ENCODE measurements at places on chromosomes 6 and 20. TPM values are rescaled to one million over a fixed set of nuclear protein-coding genes. Genes with fewer than 3 reads are reported as not detected.

Gene SSTR4
- not detected for total RNA-seq

Gene GUCA1A
- not detected for total RNA-seq

GRCh38 chr20:62502496-62503095 is 26.8 kb upstream of the GATA5 start:
- DNase-seq = no peak

GRCh38 chr6:143060806-143061596 is at the start of gene AIG1:
AIG1 (plus strand) TSS chr6:143060889; CDS start chr6:143060926, 37 bp downstream.
- DNase-seq = no peak

GRCh38 chr6:36649701-36650484 is 28.6 kb upstream of the CDKN1A start:
- DNase-seq = no peak

DNA sequence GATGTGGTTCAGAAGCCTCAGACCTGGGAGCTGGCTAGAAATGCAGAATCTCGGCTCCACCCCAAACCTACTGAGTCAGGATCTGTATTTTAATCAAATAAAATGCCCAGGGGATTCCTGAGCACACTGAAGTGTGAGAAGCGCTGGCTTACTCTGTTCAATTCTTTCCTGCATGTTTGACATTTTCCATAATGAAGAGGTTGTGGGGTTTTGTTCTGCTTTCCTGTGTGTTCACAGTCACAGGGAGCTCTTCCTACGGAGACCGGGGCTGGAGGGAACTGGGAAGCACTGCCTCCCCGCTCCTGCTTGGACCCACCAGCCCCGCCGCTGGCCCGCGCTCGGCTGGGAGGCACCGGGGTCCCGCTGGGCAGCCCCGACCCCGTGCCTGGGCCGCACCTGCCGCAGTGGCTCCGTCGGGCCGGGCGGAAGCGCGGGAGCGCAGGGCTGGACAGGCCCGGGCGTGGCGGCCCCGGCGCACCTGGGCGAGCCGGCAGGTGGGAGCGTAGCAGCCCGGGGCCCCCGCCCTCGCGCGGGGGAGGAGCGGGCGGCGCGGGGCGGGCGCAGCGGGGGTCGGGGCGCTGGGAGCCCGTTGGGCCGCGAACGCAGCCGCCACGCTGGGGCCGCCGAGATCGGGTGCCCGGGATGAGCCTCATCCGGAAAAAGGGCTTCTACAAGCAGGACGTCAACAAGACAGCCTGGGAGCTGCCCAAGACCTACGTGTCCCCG is at the start of gene MAPK13:
Gene MAPK13 (plus strand): TSS at position 573 of the 726 bp plus-strand sequence. CDS start 70 bp downstream, at position 643.
- DNase-seq = peak; percentile 55

DNA sequence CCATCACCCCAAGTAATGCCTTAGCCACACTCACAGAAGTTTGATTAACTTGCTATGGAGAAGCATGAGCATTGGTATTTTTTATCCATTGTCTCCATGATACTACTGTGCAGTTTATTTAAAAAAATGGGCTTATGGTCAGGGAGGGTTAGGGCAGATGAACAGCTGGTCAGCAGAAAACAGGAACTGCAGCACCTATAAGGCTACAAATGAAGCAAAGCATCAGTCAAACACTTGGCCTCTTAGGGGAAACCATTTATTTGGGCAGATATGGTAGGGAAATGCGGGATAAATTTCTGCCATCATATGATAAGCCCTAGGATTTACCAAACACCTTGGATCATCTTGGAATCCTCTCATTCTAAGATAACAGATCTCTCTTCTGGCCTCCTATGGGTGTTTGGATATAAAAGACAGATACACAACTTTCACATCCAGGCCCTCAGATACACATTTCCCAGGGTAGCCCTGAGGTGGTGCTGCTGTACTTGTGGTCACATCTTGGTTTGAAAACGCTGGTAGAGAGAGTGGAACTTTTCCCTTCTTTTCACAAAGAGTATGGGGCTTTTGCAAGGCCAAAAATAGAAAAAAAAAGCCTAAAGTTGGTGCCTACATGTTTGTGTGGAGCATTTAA is 42.8 kb upstream of the AHI1 start:
- DNase-seq = no peak

DNA sequence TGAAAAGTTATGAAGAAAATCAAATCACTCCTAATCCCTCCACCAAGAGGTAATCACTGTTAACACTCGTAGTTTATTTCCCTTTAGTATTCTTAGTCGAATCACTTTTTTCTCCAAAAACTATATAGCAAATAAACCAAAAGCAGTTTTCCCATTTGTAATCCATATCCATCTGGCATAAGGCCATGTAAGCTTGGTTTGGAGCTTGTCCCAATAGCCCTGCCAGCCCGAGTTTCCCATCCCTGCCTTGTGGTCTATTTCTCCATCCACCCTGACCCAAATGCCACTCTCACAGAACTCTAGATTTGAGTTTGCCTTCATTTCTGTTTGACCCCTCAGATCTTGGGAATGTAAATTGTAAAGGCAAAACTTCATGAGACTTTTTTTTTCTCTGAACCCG is 71.8 kb upstream of the DSP start:
- DNase-seq = no peak

Data from PC-9 (cell line).